Caki2 (cell line): ENCODE measurements at places on chromosomes 5 and 9. TPM values are rescaled to one million over a fixed set of nuclear protein-coding genes. Genes with fewer than 3 reads are reported as not detected.

DNA sequence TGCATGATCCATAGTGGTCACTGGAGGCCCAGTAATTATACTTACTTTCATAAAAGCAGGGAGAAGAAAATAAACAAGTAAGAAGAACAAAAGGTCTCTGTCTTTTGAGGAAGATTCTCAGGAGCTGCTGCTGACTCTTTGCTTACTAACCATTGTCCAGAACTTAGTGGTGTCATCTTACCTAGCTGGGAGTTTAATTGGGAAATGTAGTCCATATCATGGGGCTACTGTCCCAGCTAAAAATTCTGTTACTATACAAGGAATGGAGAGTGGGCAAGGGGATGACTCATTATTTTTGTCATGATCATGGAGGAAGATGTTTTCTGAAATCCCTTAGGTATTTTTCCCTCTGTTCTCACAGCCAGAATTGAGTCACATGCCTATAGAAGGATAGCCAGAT is 639.3 kb downstream of the MTRR start:
- DNase-seq: no peak

- DNase-seq: peak; percentile 87
Measured at GRCh38 chr5:142866563-142867275, 96.5 kb downstream of the ARHGAP26 start.

DNA sequence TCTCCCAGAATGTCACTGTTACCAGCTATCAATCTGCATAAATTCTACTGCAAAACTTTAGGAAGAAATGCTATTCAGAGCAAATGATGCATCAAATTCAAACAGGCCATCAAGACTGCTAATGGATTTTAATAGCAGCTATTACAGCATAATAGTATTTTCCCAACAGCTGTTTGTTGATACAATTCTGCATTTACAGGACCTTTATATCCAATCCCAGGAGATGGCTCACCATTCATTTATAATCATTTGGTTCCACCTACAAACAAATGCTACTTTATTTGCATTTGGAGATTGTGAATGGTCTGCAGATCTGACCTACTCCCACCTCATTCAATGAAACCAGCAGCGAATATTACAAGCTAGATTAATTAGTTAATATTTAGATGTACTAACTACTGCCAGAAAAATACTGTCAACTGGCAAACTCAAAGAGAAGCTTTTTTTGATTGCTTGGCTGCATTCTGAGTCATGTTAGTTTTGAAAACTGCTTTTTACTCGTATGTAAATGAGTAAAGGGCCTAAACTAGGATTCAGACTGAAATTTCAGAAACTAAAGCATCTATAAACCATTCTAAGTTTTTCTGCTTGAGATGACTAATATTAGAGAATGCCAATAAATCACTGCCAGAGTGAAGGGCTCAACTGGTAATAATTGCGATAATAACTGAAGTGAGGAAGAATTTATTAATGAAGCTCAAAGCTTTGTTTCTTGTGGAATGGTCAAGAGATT is 7.1 kb upstream of the PCA3 start:
- DNase-seq: no peak

DNA sequence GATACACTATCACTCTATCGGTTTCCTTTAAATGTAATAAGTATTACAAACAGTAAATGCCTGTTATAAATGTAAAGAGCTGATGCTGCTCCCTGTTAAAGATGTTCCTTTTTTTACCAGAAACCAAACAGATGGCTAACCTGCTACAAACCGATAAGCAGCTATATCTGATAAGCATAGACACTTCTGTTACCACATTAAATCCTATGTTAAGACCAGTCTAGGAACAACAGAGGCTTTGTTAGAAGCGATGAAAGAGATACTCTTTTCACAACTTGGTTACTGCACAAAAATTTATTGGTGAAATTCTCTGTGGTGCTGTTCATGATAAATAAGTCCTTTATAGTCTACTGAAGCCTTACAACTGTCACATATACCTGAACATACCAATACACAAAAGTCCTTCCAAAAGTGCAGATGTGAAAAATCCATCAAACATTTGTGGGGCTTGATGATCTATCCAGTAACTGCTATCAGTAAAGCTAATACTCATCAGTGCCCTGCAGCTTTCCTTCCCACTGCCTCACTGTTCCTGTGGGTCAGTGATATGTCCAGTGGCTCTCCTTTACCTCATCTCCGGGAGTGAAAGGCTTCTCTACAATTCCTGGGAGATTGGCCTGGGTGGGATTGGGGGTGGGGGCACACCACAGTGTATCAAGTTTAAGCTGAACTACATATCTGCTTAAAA is 25.8 kb upstream of the PRXL2C start:
- no peak for DNase-seq

DNA sequence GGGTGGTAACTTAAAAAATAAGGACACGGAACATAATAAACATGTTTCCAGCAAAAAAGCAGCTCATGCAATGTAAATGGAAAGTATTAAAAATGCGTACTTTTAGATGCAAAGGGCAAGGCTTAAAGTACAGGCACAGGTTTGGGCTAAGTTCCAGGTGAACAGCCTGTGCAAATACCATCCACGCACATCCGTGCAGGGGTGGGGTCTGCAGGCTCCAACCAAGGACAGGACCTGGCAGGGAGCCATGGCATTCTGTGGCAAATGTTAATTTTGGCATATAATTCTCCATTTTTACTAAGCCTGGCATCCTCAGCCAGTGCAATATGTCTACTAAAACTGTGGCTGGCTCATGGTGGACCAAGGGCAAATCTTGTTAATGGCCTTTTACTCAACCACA is 365.8 kb upstream of the DAP start:
- no peak for DNase-seq

DNA sequence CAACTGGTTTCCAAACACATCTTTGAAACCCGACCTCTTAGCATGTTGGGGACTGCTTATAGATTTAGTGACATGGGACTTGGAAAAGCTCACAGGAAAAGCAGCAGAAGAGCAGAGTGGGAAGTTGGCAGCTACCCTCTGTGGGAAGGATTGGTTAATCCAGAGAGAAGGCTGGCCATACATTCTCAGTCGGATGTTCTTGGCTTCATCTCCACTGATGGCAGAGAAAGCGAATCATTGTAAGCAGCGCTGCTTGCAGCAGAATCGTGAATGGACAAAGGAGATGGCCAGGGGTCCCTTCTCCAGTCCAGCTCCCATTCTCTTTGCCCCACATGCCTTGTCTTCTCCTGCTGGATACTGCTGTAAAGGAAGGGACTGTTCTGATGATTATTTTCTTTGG is 62.7 kb downstream of the MEGF10 start:
- DNase-seq: no peak

DNA sequence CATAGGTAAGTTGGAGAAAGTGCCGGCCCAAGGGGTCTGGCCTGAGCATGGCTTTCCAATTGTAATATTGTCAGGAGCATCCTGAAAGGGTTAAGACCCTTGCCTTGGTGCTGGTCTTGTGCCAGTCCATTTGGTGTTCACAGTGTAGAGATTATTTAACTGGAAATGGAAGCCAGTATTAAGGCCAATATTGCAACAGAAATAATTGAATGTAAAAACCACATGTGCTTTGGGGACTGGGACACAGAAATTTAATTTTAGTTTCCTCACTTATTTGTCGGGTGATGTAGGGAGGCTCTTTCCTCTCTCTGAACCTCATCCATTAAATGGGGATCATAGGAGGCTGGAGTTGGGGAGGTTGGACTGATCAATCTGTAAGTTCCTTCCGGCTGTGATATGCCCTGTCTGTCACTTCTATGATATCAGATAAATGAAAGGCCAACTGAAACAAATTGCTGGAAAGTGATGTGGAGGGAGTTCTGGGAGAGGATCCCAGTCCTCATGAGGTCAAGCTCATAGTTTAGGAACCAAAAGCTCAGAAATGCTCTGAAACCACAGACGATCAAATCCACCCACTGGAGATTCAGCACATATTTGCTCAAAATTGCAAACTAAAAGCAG is 54.8 kb upstream of the COL15A1 start:
- DNase-seq: no peak

DNA sequence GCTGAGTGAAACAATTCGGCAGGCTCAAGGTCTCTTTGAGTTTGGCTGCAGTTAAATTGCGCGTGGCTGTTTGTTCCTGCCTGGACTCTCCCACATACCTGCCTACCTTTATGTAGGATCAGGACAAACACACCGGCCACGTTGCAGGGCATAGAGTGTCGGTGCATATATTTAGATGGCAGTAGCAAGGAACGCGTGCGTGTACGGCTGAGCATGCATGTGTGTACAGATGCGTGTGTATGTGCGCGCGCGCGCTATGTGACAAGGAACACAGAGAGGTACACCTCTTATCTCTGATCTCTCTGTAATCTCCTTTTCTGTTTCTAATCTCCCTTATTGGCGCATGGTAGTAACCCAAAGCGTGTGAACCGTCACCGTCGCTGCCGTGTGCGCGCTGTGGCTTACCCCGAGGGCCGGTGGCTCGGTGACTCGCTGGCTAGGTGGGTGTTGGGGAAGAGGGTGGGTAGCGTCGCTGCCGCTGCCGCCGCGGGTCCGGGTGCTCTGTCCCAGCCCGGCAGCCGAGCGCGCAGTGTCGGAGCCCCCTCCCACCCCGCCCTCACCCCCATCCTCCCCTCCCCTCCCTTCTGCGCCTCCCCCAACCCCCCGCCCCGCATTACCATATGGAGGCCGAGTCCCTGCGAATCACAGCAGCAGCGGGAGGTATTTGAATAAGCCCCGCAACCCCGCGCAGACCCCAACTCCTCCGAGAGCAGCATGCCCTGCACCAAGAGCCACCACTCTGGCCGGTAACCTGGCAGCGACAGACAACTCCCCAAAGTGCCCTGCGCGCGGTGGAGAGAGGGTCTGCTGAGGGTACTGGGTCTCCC is 204.8 kb downstream of the MEF2C start:
- no peak for DNase-seq

The SLC6A7 gene
- not detected in 2 replicates for total RNA-seq

The PLK2 gene
- total RNA-seq: 701 and 705 TPM in 2 replicates
